ENCODE measurements at places on chromosomes 12 and 14.

- DNase-seq: no peak
Measured at GRCh38 chr12:60176891-60177290, 581.1 kb downstream of the SLC16A7 start.

DNA sequence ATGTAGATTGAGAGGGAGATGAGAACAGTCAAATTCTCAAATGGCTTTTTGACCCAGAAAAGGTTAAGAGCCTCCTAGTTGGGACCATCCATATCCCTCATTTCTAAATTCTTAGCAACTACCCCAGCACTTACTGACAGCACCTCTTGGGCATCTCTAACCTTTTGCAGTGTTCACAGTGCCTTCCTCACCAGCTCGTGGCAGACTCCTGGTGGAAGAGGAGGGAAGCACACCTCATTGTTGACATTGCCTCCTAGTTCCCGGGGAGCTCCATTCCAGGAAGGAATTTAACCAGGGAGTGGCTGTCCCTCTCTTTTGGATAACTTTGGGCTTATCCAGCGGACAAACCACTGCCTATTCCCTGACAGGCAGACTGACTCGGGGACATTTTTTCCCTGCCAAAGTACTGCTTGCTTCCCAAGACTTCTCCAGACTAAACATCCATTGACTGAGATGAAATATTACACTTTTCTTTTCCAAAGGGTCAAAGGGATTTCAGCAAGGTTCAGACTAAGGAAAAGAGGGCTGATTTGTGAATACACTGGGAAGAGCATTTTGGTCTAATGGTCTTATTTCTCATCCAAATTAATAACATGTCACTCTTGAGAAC lies 9.0 kb upstream of the OR6J1 start:
- DNase-seq: no peak

DNA sequence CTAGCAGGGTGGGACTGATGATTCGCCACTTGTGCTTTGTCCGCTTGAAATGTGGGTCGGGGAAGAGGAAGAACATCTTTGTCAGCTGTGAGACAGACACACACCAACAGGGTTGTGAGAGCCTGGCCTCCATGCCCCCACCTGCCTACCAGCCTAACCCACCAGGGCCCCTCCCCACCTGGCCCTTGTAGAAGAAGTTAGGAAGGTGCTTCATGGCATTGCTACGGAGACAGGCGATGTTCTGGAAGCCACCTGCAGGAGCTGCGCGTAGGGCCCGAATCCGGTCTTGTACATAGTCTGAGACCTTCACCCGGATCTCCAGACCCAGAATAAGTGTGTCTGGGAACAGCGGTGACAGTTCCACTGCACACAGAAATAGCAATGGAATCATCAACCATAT lies 2.3 kb downstream of the METTL1 start:
- DNase-seq: no peak

GRCh38 chr12:130847112-130847511 lies 8.1 kb upstream of the STX2 start:
- DNase-seq: no peak

DNA sequence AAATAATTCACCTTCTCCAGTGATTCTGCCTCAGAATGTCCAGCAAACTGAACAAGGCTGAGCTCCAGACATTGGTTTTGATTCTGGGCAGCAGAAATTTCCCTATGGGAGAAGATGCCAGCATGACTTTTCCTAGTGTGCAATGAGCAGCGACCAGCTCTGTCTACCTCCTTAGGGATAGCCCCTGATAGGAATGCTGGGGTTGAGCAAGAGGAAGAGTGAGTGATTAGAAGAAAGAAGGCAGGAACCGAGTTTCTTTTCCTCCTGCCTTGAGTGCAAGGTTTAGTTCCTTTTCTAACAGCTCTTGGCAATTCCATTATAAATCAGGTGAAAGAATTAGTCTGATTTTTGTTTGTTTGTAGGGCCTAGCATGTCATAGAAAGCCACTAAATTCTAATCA lies 379.0 kb downstream of the DAD1 start:
- DNase-seq: no peak

GRCh38 chr12:77540097-77540496 lies 290.6 kb upstream of the NAV3 start:
- no peak for DNase-seq

DNA sequence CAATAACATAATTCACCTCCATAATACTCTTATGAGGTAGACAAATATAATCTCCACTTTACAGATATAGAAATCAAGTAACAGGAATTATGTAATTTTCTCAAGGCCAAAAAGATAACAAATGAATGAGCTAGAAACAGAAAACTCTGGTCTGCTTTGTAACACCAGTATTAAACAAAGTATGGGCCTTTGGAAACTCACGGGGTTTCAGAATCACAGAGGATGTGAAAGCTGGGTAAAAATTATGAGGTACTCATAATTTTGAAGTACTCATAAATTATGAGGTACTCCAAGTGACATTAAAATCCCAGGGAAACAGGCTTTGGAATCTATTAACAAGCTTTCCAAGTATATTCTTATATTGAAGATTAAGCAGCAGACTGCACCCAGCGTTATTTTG lies 140.2 kb downstream of the MED13L start:
- no peak for DNase-seq

DNA sequence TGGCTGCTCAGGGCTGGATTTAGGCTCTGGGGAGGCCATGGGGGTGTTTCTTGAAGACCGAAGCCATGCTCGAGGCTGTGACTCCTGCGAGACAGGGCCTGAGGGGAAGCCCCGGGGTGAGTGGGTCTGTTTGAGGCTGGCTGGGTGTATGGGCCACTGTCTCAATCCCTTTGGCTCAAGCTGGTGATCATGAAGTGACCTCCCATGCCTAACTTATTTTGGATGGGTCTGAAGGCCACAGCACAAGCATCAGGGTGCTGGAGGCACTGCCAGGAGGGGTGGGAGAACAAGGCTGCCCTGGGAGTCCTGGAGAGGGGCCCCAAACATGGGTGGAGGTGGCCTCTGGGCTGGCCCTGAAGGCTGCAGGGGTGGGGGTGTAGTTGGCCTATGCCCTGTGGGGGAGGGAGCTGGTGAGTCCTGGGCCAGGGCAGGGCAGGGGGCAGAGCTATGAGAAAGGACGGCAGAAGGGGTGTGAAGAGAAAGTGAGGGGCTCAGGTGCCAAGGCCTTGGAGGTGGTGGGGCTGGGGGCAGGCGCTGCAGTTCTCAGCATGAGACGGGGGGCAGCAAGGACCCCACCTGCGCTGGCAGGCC lies 100.9 kb downstream of the KIF26A start:
- no peak for DNase-seq

- no peak for DNase-seq
Measured at GRCh38 chr14:89600950-89601826, 184.2 kb upstream of the FOXN3 start.

DNA sequence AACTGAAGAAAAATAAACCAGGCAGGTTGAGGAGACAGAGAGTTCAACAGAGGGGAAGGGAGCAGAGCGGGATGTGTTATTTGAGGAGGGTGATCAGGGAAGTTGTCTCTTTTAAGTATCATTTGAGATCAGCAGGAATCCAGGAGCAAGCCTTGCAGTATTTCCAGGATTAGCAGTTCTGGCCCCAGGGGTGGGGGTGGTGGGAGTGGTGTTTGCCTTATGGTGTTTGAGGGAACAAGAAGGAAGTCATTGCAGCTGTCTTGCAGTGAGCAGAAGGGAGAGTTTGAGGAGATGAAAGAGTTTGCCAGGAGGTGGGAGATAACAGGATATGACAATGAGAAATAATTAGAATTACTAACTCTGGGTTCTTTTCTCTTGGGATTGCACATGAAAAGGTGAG lies 418.6 kb downstream of the NELL2 start:
- DNase-seq: no peak

DNA sequence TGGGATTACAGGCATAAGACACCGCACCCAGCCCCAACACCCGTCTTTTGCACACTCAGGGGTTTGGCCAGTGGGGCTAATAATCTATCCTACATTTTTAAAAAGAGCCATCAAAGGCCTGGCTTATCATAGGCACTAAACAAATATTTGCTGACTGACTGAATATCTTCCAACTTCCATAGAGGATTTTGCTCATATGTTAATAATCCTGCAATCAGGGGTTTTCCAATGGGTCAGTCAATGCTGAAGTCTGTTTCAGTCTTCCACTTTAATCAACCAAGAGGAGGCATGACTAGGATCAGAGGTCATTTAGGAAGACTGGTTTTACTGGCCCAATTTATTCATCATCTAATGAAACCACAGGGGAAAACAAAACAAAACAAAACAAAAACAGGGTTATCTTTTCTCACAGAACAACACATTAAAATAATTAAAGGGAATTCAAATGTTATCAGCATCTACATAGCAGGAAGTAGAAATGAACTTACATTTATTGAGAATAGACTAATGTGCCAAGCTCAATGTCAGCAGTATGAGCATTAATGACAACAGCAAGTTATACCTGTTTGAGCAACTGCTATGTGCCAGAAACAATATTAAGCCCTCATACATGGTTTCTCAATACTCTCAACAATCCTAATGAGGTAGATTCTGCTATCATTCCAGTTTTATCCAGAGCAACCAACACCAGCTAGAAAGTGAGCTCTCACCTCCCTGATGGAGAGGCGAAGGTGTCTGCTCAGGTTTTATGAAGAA lies 372.2 kb downstream of the EGLN3 start:
- DNase-seq: no peak

DNA sequence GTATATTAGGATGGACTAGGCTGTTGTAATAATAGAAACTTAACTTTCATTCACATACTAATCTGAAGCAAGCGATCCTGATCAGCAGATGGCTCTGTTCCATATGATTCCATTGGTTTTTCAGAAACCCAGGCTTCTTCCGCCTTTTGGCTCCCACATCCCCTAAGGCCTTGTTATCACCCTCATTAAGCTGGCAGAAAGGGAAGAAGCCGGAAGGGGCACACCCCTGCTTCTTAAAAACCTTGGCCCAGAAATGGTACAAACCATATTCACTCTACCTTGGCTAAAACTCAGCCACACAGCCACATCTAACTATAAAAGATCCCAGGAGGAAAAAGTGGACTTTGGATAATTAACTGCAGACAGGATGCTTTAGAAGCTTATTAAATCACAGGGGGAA lies 329.2 kb downstream of the PCNX1 start:
- DNase-seq: no peak

GRCh38 chr14:24883576-24883975 lies 166.4 kb downstream of the STXBP6 start:
- DNase-seq: no peak

DNA sequence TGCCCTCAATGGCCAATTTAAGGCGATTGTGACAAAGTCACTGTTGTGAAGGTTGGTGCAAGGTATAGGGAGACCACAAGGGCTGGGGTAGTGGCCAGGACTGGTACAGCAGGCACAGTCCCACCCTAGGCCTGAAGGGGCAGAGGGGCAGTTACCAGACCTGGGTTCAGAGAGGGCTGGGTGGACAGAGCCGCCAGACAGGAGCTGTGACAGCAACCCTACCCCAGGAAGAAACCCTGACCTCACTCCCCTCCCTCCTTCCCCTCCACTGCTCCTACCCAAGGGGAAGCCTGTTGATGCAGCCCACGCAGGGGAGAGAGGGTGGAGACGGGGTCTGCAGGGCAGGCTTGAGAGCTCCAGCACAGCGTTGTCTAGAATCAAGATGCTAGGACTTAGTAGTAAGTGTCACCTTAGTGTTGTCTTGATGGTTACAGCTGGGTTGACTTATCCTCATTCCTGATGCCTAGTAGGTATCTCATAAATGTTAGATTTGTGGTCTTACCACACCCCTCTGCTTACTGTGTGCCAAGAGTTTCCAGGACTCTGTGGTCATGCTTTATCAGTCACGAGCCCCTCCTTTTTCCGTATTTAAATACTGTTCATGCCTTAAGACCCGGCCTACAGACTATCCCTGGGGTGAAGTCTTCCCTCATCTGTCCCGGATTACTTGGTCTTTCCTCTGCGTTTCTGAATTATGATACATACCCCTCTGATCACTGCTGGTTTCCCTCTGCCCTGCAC lies 14.4 kb downstream of the EML1 start:
- DNase-seq: no peak

GRCh38 chr12:131104463-131105350 lies 151.0 kb downstream of the ADGRD1 start:
- DNase-seq: peak; percentile 84

DNA sequence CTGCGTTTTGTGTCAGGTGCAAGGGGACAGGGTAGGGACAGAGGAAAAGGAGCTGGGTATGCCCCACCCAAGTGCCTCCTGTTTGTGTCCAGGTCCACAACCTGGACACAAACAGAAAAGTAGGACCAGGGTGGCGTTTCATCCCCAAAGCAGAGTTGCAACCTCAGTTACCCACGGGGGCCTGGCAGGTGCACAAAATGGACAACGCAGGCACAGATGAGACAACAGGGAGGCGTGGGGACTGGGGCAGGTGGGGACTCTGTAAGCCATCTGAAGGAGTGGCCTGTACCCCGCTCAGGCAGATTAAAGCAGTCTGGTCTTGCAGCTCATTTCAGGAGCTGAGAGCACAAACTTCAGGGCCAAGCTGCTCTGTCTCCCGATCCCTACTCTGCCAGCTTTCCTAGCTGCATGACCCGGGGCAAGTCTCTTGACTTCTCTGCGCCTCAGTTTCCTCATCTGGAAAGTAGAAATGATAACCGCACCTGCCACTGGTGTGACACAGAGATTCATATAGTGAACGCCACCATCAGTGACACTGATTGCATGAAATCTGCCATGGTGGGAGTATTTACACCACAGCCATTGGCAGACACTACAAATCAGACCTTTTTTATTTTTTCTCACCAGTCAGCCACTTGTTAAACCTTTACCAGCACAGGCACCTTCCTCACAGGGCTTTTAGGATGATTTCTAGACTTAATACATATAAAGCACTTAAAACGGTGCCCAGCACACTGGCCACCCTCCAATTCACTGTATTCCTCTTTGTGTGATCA lies 123.0 kb downstream of the PHETA1 start:
- DNase-seq: no peak

Data from activated CD4-positive, CD25-positive, alpha-beta regulatory T cell treated with anti-CD3 and anti-CD28 coated beads, Interleukin-2, amount 50 U/mL, for 72 hours (primary cell).